Fibroblast of skin of left quadriceps (primary cell): ENCODE measurements at places on chromosomes 6 and 20.

- no peak for DNase-seq
Observed at GRCh38 chr6:134357022-134357487, 39.1 kb upstream of the SGK1 start.

DNA sequence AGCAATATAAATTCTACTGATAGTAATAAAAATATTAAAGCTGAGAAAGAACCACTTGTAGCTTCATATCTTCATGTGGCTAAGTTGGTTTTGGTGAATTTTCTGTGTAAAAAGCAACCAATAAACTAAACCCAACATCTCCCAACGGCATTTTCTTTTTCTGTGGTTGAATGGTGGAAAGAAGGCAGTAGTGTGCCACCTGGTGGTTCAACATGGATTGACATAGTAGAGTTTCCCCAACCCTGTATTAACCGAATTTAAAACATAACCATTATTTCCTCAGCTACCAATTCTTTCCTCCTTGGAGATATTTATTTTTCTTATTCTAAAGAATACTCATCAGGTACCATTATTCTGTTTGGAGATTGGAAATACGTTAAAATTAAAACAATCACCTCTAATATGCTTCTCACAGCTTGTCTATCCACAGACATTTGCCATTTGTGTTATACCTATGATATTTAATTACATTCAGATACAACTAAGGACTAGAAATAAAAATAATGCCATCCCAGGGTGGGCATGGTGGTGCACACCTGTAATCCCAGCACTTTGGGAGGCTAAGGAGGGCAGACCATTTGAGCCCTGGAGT lies 117.1 kb upstream of the EEF1E1 start:
- peak; percentile 16 for DNase-seq

- no peak for DNase-seq
Observed at GRCh38 chr6:134636186-134636799, 313.6 kb downstream of the ALDH8A1 start.

GRCh38 chr20:38418509-38419204 lies 16.5 kb downstream of the SNHG17 start:
- DNase-seq: no peak

GRCh38 chr20:45044601-45045000 lies 56.3 kb downstream of the KCNS1 start:
- no peak for DNase-seq

DNA sequence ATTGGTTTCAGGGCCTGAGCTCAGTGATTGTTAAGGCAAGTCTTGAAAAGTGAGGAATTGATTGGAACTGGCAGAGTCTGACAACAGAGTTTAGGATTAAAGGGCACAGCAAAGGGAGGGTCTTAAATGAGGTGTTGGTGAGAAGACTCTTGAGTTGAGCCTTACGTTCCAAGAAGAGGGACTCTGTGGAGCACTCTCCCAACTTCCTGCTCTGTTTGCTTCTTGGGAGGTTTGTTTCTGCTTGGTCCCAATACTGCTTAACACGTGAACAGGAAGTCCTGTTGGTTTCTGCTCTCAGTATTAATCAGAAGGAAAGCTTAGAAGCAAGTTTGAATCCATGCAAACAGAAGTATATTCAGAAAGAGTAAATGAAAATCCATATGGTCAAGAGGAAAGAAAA lies 15.6 kb upstream of the SYNDIG1 start:
- no peak for DNase-seq

DNA sequence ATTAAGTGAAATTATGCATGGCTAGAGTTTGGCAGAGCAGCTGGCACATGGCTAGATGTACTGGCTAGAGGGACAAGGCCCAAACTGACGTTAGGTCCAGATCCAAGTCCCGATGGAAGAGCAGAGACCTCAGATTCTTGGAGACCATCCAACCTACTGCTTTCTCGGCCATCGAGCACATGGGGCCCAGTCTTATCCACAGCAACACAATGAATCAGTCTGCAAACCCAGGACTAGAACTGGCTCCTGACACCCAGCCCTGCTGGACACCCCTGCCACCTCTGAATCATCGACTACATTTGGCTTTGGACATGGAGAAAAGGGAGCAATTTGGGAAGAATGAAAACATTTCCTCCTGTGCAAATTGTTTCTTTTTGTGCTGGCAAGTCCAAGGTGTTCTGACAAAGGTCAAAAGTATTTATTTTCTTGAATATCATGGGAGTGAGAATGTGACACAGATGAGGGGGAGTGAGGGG lies 23.9 kb upstream of the YWHAB start:
- DNase-seq: no peak

- DNase-seq: no peak
Observed at GRCh38 chr6:18893540-18894269, 506.6 kb downstream of the RNF144B start.

DNA sequence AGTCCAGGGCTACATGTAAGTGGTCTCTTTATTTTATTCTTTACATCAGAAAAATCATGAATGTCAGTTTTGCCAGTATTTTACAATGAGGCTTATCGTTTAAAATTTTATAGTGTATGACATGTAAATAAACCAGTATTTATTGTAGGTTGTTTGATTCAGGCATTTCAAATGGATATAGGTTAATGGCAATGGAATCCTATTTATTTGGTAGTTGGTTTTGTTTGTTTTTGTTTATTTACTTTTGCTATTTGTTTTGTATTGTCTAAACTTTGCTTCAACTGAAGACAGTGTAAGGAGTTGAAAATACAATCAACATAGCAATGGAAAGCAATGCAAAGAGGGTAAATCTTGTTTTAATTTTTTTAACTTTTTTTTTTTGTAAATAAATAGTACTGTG lies 119.0 kb upstream of the SAMD5 start:
- no peak for DNase-seq

GRCh38 chr6:52515219-52515960 lies 61.5 kb downstream of the TRAM2 start:
- no peak for DNase-seq

DNA sequence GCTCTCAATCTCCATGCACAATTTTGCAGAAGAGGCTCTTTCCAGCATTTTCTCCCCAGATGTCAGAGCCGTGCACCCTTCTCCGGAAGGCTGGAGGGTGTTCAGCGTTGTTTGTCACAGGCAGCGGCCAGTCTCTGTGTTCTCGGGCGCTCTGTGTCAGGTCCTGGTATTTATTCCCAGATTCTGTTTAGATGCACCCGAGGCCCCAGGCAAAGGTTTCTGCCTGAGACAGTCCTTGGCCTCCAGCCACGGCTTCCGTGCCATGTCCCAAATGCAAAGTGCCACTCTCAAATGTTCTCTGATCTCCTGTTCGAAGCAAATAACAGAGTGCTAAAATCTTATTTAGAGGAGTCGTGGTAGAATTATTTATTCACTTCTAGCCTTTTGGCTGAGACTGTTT lies 140.3 kb upstream of the AGPAT4 start:
- no peak for DNase-seq

- no peak for DNase-seq
Observed at GRCh38 chr6:72524011-72524645, 97.7 kb upstream of the KCNQ5 start.

- no peak for DNase-seq
Observed at GRCh38 chr6:10391299-10391630, 23.6 kb downstream of the TFAP2A start.

DNA sequence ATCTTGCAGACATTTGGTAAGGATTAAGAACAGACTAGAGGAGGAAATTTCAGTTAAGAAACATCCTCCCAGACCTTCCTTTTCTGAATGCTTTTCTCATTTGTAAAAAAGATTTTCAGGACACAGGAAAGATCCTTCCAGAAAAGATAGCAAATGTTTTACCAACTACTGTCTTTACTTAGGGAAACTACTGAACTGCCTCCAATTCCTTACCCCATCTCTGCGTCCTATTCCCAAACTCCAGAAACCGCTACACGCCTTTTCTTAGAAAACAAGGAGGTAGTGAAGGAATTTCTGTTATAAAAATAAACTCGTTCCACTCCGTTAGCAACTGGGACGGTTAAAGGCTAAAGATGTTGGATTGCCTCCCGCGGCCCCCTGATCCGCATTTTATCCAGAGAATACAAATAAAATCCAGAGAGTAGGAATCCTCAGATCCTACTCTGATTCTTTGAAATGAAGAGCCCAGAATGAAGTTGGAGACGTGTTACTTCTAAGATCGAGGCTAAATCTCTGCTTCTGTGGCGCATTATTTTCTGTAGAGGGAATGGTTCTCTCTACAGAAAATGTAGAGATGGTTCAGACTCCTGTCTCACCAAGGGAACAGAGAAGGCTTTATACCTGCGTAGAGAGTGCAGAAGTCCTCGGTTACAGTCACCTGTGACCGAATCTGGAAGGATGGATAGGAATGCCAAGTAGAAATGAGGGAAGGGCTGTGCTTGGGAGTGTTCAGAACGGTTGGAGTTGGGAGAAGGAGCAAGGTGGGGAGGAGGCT lies 133.0 kb downstream of the GPX5 start:
- no peak for DNase-seq

GRCh38 chr20:45892828-45893500 lies 1.8 kb downstream of the CTSA start:
- DNase-seq: no peak

GRCh38 chr20:14622796-14623195 lies 285.4 kb upstream of the FLRT3 start:
- DNase-seq: no peak
